ENCODE measurements at places on chromosomes 5 and 9. TPM values are rescaled to one million over a fixed set of nuclear protein-coding genes. Genes with fewer than 3 reads are reported as not detected.

C5orf58 gene
- not detected for total RNA-seq

ANKRD20A1 gene
- not detected for total RNA-seq

SHOC1 gene
- not detected for total RNA-seq

UGT3A1 gene
- total RNA-seq = not detected

MLANA gene
- total RNA-seq = 1,023 TPM

CARD9 gene
- 0.33 TPM for total RNA-seq

MEGF10 gene
- not detected for total RNA-seq

FANCG gene
- 20.3 TPM for total RNA-seq

CDKN2B-AS1 gene
- 3.8 TPM for total RNA-seq

SOHLH1 gene
- total RNA-seq = not detected

TAS2R1 gene
- not detected for total RNA-seq

PCDHA12 gene
- not detected for total RNA-seq

CAPSL gene
- not detected for total RNA-seq

ARL14EPL gene
- not detected for total RNA-seq

ANKS6 gene
- 20.7 TPM for total RNA-seq

CWC27 gene
- 8.6 TPM for total RNA-seq

NR2F1 gene
- 2.9 TPM for total RNA-seq

FNBP1 gene
- total RNA-seq = 63.2 TPM

GPR21 gene
- 1.1 TPM for total RNA-seq

TLR4 gene
- total RNA-seq = 28.7 TPM

FOXD4L3 gene
- total RNA-seq = under 0.01 TPM

GABRA6 gene
- total RNA-seq = not detected

PCDHA9 gene
- under 0.01 TPM for total RNA-seq

KIF4B gene
- total RNA-seq = not detected

PCDHB14 gene
- not detected for total RNA-seq

ZNF354B gene
- total RNA-seq = 10.8 TPM

CEMIP2 gene
- 23.1 TPM for total RNA-seq

EPB41L4A gene
- total RNA-seq = 3.7 TPM

LMAN2 gene
- 338 TPM for total RNA-seq

SLC25A2 gene
- not detected for total RNA-seq

RGS7BP gene
- total RNA-seq = not detected

FBLL1 gene
- 3.4 TPM for total RNA-seq

SCGB3A2 gene
- not detected for total RNA-seq

Data from melanocyte of skin (primary cell).